ENCODE measurements at places on chromosomes 16 and 17. TPM values are rescaled to one million over a fixed set of nuclear protein-coding genes. Genes with fewer than 3 reads are reported as not detected.

DNA sequence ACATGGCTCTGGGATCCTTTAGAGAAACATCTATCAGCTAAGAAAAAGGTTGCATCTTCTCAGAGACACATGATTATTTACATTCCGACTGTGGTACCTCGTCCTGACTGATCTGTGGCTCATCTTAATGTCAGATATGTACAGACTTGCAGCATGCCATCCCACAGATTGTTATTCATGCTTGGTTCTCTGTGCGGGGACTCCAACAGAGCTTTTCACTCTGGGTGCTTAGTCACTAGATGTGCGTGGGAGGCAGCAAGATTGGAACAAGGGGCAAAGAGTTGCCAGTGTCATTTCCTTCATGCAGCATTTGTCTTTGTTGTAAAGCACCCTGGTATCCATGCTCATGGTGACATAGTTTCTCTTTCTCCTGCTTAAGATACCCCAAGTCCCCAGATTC lies 179.1 kb upstream of the CACNG5 start:
- H3K36me3 ChIP-seq, result peaks cover 8% of the 10 kb centered on the region
- H3K4me1 ChIP-seq, result peaks cover 37% of the 10 kb centered on the region
- no peak for DNase-seq
- no peak overlapping the region for H3K27ac ChIP-seq
- H3K4me3 ChIP-seq, result no peak overlapping the region
- no peaks in the 10 kb centered on the region for H3K27me3 ChIP-seq

The DLX3 gene
- 0.30 TPM for total RNA-seq

GRCh38 chr17:57528058-57528451 lies 217.0 kb downstream of the CCDC182 start:
- no peak for DNase-seq
- H3K27me3 ChIP-seq, result no peaks in the 10 kb centered on the region
- H3K27ac ChIP-seq, result peak overlapping the region; percentile 80

DNA sequence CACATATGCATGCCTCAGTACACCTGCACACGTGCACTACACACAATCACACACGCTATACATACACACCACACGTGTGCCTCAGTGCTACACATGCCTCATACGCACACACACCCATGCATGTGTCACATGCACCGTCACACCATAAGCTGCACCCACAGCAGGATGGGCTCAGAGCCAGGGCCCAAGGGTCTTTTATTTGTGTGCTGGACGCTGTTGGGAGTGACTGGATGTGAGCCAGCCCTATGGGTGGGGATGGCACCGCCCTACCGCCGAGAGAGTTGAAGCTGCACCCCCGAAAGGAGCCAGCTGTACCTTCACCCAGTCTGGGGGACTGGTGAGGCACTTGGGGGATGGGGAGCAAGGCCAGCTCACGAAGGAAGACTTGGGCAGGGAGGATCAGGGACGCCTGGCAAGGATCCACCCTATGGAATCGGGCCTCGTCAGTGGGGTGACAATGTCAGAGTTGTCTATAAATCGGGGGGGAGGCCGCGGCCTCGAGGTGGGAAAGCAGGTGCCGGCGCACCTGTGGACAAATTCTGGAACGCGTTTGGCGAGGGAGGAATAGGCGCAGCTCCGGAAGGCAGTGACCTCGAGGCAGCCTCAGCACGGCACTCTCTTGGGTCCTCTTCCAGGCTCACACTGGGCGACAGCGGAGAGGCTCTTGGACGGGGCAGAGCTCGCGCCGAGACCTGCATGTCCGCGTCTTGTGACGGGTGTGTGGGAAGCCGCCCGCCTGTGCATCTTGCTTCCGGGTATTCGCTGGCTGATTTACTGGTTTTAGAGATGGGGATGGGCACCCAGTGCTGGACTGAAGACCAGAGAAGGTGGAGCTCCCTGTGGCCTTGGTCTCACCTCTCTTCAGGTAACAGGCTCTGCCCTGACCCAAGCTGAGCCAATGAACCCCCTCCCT lies 7.3 kb downstream of the RGS11 start:
- DNase-seq, result no peak
- peak overlapping the region; percentile 60 for H3K27ac ChIP-seq
- no peak overlapping the region for H3K4me3 ChIP-seq
- H3K4me1 ChIP-seq, result no peaks in the 10 kb centered on the region

DNA sequence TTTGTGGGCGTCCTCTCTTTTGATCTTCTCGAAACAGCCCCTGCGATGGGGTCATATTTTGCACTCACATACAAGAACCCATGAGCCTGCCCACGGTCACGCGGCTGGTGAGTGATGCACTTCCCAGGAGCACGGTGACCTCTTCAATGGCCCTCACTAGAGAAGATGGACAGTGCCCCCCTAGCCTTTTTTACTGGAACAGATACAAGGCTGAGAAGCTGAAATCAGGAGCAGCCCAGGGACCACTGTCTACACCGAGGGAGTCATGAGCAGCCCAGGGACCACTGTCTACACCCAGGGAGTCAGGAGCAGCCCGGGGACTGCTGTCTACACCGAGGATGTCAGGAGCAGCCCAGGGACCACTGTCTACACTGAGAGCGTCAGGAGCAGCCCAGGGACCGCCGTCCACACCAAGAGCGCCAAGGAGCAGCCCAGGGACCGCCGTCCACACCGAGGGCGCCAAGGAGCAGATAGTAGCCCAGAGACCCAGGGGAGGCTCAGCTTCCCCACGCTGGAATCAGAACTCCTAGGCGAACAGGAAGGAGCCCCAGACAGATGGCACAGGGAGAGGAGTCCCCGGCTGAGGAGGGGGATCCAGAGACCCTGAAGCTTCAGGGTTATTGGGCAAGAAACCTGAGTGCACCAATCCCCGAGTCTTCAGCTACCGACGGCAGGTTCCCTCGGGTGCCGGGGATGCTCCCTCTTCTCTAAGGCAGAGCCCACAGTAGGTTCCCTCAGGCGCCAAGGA lies 23.7 kb downstream of the ACSF3 start:
- DNase-seq, result no peak
- H3K4me1 ChIP-seq, result peaks cover 8% of the 10 kb centered on the region
- peaks cover 3% of the 10 kb centered on the region for H3K36me3 ChIP-seq
- no peaks in the 10 kb centered on the region for H3K27me3 ChIP-seq
- no peak overlapping the region for H3K4me3 ChIP-seq

The RGS11 gene
- total RNA-seq, result 22.6 TPM

The DUSP14 gene
- 14.7 TPM for total RNA-seq

DNA sequence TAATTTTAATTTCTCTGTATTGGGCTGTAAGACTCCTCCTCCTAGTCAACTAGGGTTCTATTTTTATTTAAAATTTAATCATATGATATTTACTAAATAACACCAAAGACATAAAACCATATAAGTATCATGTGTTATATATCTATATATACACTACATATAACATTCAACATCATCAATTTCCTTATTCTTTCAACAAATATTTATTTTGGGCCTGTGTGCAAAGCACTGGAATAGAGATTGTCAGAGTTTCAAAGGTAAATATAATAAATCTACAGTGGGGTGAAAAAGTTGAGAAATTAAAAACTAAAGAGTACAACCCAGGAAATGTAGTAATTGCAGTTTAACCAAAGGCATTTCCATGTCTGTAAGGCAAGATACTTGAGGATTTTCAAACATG lies 364.0 kb downstream of the CA10 start:
- DNase-seq, result no peak
- no peaks in the 10 kb centered on the region for H3K36me3 ChIP-seq
- no peaks in the 10 kb centered on the region for H3K4me1 ChIP-seq
- H3K27me3 ChIP-seq, result no peaks in the 10 kb centered on the region

The OTOA gene
- total RNA-seq, result 0.90 TPM

DNA sequence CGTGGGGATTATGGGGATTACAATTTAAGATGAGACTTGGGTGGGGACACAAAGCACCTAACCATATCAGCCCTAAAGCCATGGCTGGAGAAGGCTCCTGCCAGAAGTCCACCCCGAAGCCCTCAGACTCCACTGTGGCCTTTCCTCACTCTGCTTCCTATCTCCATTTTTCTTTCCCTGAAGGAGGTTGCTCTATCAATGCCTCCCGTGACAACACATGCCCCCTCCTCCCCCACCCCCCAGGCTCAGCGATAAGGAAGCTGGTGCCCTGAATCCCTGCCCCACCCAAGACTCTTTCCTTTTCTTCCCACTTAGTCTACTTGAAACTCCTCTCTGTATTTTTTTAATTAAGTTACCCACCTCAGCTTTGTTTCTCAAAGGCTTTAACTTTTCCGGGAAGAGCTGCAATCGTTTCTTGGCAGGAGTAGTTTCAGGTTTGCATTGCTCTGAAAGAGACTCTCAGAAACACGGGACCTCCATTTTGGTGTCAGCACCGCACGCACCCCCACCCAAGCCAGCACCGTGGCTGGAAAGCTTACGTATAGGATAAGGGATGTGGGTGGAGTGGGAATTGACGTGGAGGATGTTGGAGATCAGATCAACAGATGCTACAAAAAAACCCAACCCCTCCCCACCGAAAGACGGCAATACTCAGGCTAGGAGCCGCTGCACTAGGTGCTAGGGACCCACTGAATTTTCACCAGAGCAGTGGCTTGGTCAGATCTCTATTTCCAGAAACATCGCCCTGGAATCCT lies 15.2 kb upstream of the CA4 start:
- no peaks in the 10 kb centered on the region for H3K36me3 ChIP-seq
- H3K4me3 ChIP-seq, result peak overlapping the region; percentile 69
- no peak for DNase-seq
- no peaks in the 10 kb centered on the region for H3K4me1 ChIP-seq
- H3K27me3 ChIP-seq, result peaks cover 21% of the 10 kb centered on the region

- no peaks in the 10 kb centered on the region for H3K36me3 ChIP-seq
- no peak for DNase-seq
- no peak overlapping the region for H3K4me3 ChIP-seq
- no peaks in the 10 kb centered on the region for H3K27me3 ChIP-seq
Observed at GRCh38 chr17:43578404-43578698, 32.2 kb upstream of the ETV4 start.

DNA sequence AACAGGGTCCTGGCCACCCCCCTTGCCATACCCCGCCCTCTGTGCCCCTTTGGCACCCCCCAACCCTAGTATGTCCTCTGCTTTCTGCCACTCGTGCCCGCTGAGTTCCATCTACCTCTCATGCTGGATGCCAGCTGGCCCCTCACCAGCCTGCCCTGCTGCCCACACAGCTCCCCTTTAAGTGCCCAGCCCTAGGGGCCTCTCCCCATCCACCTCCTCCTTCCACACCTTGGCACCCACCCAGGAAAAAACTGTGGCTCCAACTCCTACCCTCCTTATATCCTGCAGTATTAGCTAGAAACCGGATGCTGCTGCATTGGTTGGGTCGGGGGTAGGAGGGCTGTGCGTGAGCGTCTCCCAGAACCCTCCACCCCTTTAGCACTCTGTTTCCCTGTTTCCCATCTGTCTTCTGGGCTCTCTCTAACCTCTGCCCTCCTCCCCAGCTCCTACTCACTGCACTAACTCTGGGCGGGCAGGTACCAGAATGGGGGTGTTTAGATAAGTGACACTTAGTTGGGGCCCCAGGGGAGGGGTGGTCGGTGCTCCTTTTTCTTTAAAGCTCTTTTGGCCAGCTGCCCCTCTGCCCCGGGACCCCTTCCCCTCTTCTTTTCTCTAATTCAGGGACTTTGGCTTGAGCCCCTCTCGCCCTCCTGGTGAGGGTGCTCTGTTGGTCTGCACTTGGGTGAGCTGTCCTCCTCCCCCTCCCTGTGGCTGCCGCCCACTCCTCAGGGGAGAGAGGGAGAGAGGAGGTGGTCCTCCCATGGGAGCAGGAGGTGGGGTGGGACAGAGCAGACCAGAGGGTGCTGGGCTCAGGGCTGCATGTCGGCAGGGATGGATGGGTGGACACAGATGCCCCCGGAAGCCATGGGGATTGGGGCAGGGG lies 9.9 kb downstream of the NR1D1 start:
- no peaks in the 10 kb centered on the region for H3K27me3 ChIP-seq
- no peak overlapping the region for H3K4me3 ChIP-seq
- no peak for DNase-seq
- H3K4me1 ChIP-seq, result peaks cover 23% of the 10 kb centered on the region

GRCh38 chr16:878072-878784 lies 77.7 kb upstream of the GNG13 start:
- no peak overlapping the region for H3K4me3 ChIP-seq
- peaks cover 79% of the 10 kb centered on the region for H3K36me3 ChIP-seq
- no peaks in the 10 kb centered on the region for H3K27me3 ChIP-seq
- no peaks in the 10 kb centered on the region for H3K4me1 ChIP-seq
- no peak for DNase-seq

- H3K27ac ChIP-seq, result no peak overlapping the region
- H3K4me3 ChIP-seq, result no peak overlapping the region
- H3K4me1 ChIP-seq, result peaks cover 11% of the 10 kb centered on the region
- no peaks in the 10 kb centered on the region for H3K36me3 ChIP-seq
- no peaks in the 10 kb centered on the region for H3K27me3 ChIP-seq
Observed at GRCh38 chr16:71880176-71880575, 3.8 kb downstream of the ZNF821 start.

GRCh38 chr16:66473051-66473571 lies 46.0 kb downstream of the BEAN1 start:
- no peaks in the 10 kb centered on the region for H3K36me3 ChIP-seq
- no peak overlapping the region for H3K27ac ChIP-seq
- no peak for DNase-seq
- no peak overlapping the region for H3K4me3 ChIP-seq
- H3K4me1 ChIP-seq, result no peaks in the 10 kb centered on the region

The GAS2L2 gene
- total RNA-seq, result 1.1 TPM

DNA sequence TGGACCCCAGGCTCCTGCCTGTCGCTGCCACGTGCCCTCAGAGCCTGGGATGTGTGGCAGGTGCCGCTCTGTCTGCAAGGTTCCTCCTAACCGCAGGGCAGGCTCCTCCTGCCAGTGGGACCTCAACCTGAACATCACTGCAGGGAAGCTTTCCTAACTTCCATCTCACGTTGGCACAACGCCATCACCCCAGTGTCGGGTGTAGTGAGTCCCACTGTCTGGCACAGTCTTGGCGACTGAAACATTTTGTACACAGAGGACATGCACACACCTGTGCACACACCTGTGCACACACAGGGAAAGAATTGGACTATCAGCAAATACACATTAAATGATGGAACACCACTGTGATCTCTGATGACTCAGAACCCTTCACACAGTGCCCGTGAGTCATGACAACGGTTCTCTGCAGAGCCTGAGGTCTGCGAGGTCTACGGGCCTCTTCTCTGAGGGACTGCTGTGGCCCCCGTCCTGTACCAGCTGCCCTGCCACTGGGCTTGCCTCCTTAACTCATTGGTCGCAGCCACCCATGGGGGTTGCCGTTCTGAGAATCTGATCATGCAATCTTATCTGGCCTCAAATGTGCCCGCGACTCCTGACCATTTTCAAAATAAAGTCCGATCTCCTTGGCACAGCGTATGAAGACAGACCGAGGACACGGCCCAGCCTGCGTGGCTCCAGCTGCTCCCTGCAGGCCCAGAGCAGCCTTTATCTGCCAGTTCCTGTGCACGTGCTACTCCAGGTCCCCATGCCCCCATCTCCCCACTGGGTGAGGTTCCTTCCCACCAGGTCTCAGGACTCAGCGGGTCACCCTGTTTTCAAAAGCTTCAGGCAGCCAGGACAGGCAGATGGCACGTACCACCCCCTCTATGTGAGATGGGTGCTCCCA lies 7.6 kb downstream of the CCDC57 start:
- H3K27ac ChIP-seq, result no peak overlapping the region
- H3K27me3 ChIP-seq, result no peaks in the 10 kb centered on the region
- H3K4me1 ChIP-seq, result peaks cover 10% of the 10 kb centered on the region
- DNase-seq, result no peak
